Mucosa of gallbladder (tissue), 1 donor: ENCODE measurements at places on chromosomes 5 and 9. TPM values are rescaled to one million over a fixed set of nuclear protein-coding genes. Genes with fewer than 3 reads are reported as not detected.

DNA sequence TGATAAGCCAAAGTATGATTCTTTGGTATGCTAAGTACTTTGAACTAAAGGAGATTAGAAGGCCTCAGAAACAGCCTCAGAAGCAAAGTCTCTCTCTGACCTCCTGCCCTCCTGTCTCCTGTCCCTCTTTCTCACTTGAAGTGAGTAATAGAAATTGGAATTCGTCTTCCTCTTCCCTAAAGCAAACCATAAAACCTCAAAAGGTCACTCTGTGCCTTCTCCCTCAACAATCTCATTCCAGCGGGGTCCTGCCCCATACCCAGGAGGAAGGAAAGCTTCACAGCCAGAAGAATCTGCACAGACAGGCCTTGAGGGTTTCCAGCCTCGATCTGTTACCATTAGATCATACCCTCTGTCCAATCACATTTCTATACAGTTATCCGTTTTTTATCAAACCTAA, 87.8 kb downstream of the HAPLN1 start:
- DNase-seq, result no peak

DNA sequence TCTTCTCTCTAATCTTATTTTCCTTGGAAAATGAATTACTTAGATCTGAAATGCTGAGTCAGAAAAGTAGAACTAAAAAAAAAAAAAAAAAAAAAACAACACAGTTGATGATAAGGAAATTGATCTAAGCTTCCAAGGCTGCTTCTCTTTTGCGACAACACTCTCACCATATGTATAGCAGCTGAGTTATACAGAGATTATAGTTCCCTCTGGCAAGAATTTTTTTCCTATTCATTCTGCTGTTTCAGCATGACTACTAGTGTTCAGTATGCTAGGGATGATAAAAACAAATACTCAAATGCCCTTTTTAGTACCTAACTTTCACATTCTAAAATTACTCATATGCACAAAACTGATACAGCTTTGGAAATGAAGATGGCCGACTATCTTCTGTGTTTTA, 267.3 kb downstream of the MLLT3 start:
- DNase-seq, result no peak

- DNase-seq, result no peak
Measured at GRCh38 chr5:159734366-159734765, 181.9 kb upstream of the ADRA1B start.

GRCh38 chr5:77993141-77993854, 217.2 kb upstream of the TBCA start:
- DNase-seq, result no peak

- no peak for DNase-seq
Measured at GRCh38 chr5:97726106-97726505, 543.1 kb upstream of the RIOK2 start.

DNA sequence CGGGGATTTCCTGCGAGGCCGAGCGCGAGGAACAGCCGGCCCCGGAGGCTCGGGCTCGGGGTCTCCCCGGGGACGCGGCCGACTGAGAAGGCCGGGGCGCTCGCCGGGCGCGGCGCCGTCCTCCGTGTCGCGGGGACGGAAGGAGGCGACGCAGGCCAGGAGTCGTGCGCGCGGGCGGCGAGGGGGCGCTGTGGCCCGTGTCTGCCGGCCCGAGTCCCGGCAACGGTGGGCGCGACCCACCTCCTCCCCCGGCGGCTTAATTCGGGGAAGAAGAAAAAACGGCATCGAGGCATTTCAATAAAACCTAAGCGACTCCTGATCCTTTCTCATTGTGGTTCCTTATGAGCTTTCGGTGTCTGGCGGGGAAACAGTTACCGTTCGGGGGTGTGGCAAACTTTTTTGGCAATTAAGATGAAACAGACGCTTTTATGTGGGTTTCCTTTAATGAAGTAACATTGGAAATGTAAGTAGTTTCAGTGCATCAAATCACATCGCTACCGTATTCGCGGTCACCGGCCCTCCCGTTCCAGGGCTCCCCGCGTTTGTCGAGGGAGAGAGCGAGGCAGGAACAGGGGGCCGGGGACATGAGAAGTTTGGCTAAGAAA, 3.7 kb upstream of the IRX2 start:
- no peak for DNase-seq

- DNase-seq, result no peak
Measured at GRCh38 chr5:34652914-34653313, 3.2 kb upstream of the RAI14 start.

DNA sequence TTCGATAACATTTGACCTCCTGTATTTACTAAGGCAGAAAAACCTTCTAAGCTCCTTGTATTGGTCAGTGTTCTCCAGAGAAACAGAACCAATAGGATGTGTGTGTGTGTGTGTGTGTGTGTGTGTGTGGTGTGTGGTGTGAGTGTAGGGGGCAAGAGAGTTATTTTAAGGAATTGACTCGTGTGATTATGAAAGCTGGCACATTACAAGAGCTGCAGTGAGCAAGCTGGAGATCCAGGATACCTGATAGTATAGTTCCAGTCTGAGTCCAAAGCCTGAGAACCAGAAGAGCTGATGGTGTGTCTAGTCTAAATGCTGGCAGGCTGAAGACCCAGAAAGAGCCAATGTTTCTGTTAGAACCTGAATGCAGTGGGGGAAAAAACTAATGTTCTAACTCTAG, 21.2 kb upstream of the PIK3R1 start:
- no peak for DNase-seq

- DNase-seq, result no peak
Measured at GRCh38 chr5:101943784-101944183, 352.3 kb downstream of the SLCO4C1 start.

GRCh38 chr5:45521067-45521466, 175.1 kb downstream of the HCN1 start:
- DNase-seq, result peak; percentile 51

GRCh38 chr9:72228282-72228681, 79.0 kb downstream of the GDA start:
- DNase-seq, result peak; percentile 53

- no peak for DNase-seq
Measured at GRCh38 chr9:121783521-121784507, 132.4 kb downstream of the DAB2IP start.

- peak; percentile 74 for DNase-seq
Measured at GRCh38 chr5:38660194-38660668, 103.8 kb upstream of the LIFR start.

GRCh38 chr5:42507451-42508097, 84.3 kb downstream of the GHR start:
- no peak for DNase-seq

GRCh38 chr9:130377612-130378011, 67.1 kb upstream of the ASS1 start:
- no peak for DNase-seq

- no peak for DNase-seq
Measured at GRCh38 chr5:77725616-77726015, 50.5 kb downstream of the TBCA start.

GRCh38 chr5:73938280-73938937, 312.4 kb downstream of the ARHGEF28 start:
- DNase-seq, result no peak

ACTL7A gene
- not detected for total RNA-seq

BTNL9 gene
- total RNA-seq, result 11.5 TPM

EIF4E1B gene
- total RNA-seq, result not detected

TRAF1 gene
- total RNA-seq, result 7.9 TPM

SPINK4 gene
- total RNA-seq, result 2.5 TPM

HTR1A gene
- not detected for total RNA-seq

FOXD4 gene
- total RNA-seq, result 0.43 TPM
